Gastroesophageal sphincter (tissue), 4 donors: ENCODE measurements at places on chromosomes 11 and 22. TPM values are rescaled to one million over a fixed set of nuclear protein-coding genes. Genes with fewer than 3 reads are reported as not detected.

The OR4B1 gene
- total RNA-seq: not detected

The KCNK4 gene
- not detected for total RNA-seq

The BLID gene
- 1.2 TPM for total RNA-seq

The FAM111A gene
- 19.3 TPM for total RNA-seq

The A4GALT gene
- total RNA-seq: 36.9 TPM

The OLFML1 gene
- total RNA-seq: 10.2 TPM

The ARHGAP32 gene
- total RNA-seq: 17.2 TPM

The SPDYC gene
- total RNA-seq: not detected

The ABCG4 gene
- total RNA-seq: 1.1 TPM

The ZP1 gene
- not detected for total RNA-seq

The EPS8L2 gene
- total RNA-seq: 33.9 TPM
